Left colon (tissue), 2 donors: ENCODE measurements at places on chromosomes 2 and 18. TPM values are rescaled to one million over a fixed set of nuclear protein-coding genes. Genes with fewer than 3 reads are reported as not detected.

- DNase-seq: no peak
Measured at GRCh38 chr2:85073033-85073432, 60.2 kb upstream of the TCF7L1 start.

DNA sequence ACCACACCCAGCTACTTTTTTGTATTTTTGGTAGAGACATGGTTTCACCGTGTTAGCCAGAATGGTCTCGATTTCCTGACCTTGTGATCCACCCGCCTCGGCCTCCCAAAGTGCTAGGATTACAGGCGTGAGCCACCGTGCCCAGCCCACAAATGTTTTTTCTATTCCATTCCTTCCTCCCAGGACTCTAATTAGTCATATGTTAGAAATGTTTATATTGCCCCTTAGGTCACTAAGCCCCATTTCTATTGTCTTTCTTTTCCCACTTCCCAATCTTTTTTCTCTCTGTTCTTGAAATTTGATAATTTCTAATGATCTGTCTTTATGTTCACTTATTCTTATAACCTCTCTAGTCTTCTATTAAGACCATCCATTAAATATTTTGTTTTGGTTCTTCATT is 31.3 kb upstream of the CDCA7 start:
- no peak for DNase-seq

DPYSL5 gene
- total RNA-seq: not detected

DNA sequence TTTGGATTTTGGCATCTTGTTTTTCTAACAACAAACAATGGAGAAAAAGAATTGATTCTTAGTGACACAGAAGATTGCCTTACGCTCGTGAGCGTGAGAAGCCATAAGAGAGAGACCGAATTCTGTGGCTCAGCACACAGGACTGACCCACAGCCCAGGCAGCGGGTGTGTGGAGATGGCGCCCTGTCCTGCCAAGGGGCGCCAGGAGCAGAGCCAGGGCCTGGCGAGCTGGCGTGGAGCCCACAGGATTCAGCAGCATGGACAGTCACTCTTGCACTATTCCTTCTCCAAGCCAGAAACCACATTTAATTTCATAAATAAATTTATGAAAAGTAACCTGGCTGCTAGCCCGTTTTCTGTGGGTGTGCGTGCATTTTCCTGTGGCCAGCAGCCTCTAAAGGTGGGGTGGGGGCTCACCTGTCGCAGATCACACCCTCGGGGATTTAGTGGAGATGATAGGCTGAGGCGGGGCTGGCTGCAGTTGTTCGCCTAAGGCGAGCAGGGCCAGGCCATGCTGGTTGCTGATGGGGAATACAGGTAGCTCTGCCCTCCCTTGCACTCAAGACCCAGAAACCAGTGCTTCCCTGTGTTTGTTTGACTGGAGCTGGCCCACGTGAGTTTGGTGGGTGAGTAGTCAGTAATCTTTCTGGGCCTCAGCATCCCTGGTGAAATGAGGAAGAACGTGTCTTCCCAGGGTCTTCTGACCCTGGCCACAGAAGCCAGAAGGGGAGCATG is 46.2 kb downstream of the FAM168B start:
- no peak for DNase-seq

NAT8 gene
- total RNA-seq: 0.73 TPM

DNA sequence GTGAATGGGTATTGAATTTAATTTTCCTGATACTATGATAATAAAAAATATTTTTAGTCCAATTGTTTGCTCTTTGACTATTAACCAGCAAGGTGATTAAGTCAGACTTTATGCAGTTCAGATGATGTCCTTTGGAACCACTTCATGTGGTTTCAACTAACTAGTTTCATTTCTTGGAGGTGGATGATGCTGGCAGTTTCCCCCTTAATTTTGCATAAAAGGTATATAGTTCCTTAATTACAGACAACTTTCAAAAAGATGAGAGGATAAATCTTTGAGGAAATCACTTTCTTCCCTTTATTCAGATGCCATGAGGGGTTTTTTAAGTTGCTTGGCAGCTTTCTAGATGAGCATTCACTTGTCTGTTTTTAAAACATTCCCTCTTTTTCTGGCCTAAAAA is 223.1 kb downstream of the PHLPP1 start:
- DNase-seq: no peak

CCT4 gene
- 69.6 TPM for total RNA-seq

DNA sequence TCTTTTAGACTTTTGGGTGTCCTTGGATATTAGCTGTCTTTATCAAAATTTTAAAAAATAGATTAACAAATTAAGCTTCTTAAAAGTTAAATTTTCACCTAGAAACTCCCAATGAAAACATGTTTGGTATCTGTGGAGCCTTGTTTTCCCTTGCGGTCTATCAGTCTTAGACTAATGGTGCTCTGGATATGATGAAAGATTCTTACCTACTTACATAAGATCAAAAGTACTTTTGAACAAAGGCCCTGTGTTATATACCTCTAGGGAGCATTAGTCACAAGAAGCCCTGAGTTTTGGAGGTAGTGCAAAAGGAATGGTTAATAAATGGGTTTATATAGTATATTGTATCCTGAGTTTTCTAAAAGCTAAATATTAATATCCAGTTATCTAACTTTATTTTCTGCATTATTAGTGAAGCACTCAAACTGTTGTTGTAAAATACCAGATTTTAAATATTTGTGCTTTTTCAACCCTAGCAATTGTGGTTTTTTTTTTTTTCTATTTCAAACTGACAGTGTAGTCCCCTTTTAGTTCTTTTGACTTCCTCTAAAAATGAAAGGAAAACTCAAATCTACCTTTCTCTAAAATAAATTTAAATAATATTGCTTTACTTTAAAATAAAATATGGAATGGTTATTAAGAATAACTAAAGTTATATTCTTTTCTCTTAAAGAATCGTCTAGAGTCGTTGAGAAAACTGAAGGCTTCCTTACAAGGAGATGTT is 18.1 kb downstream of the NDC80 start:
- DNase-seq: no peak
